ENCODE measurements at places on chromosomes 12 and 14.

GRCh38 chr14:76706811-76707210 is 54.5 kb upstream of the VASH1 start:
- DNase-seq = no peak

DNA sequence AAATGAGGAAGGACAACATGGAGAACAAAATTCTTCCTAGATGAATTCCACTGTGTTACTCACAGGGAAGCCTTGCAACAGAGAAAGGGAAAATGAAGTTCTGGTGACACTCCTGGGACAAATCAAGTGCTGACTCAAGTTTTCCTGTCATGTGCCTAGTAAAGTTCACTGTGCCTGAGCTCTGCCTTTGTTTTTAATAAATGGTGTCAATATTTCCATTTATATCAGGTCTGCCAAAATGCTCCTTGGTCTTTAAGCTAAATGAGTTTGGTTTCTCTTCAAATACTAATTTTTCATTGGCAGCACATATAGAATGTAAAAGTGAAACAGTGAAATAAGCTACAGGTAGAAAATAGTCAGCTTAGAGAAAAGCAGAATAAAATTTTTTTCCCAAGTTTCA is 33.0 kb downstream of the HIGD1C start:
- DNase-seq = peak; percentile 48

DNA sequence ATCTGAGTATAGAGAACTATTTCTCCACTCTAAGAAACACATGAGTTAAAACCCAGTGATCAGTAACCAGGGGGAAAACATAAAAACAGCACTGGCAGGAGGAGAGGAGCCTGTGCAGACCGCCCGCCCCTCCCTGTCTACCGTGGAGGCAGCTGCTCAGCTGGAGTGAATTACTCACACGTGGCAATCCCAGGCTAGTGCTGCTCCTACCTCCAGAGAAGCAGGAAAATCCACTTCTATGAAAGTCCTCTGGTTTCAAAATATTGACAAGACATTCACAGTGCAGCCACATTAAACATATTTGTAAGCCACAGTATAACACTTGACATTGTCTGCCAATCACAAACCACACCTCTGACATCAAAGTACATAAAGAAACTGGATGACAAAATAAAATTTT is 16.7 kb downstream of the TMEM132D start:
- peak; percentile 42 for DNase-seq

DNA sequence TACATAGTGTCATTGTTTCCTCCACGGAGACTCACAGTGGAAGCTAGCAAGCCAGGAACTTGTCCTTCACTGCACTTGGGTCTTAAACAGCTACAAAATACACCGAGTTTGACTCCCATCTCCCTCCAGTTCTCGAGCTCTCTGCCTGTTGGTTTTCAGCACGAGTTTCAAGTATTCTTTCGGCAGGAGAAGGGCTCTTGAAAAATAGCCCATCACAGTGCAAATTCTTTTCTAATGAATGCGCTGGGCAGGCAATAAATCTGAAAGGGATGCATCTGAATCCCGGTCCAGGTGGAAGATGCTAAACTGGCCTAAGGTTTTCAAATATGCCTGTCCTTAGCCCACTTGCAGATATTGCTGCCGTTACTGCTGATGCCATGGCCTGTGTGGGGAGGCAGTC is 173.9 kb downstream of the CACNA1C start:
- DNase-seq = no peak

DNA sequence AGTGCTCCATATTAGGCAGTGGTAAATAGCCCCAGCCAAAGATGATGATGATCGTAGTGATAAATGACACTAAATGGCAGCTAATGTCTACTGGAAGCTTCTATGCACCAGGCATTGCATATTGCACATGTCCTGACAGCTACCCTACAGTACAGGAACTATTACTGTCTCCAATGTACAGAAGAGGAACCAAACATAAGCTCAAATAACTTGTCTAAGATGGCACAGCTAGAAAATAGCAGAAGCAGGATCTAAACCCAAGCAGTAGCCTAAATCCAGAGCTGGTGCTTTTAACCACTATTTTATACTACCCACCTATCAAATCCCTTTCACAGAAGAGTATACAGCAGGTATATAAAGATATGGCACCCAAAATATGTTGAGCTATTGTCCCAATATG is 28.9 kb downstream of the ESR2 start:
- DNase-seq = no peak

DNA sequence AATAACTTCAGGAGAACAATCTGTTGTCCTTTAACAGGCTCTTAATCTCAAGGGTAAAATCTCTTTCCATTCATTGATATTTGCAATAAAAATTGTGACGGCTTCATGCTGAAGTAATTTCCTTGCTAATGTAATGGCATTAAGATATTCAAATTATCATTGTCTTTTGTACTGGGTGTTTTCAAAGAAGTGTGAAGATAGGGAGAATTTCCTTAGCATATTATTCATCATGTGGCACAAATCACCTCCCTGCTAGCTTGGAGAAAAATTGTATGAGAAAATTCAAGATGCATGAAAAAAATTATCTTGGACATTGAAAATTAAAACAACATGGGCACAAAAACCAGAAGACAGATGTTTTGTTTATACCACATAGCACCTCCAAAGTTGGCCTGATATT is 63.6 kb upstream of the ARID2 start:
- DNase-seq = no peak

- no peak for DNase-seq
Observed at GRCh38 chr12:126950266-126950665, 1316.7 kb upstream of the TMEM132C start.

DNA sequence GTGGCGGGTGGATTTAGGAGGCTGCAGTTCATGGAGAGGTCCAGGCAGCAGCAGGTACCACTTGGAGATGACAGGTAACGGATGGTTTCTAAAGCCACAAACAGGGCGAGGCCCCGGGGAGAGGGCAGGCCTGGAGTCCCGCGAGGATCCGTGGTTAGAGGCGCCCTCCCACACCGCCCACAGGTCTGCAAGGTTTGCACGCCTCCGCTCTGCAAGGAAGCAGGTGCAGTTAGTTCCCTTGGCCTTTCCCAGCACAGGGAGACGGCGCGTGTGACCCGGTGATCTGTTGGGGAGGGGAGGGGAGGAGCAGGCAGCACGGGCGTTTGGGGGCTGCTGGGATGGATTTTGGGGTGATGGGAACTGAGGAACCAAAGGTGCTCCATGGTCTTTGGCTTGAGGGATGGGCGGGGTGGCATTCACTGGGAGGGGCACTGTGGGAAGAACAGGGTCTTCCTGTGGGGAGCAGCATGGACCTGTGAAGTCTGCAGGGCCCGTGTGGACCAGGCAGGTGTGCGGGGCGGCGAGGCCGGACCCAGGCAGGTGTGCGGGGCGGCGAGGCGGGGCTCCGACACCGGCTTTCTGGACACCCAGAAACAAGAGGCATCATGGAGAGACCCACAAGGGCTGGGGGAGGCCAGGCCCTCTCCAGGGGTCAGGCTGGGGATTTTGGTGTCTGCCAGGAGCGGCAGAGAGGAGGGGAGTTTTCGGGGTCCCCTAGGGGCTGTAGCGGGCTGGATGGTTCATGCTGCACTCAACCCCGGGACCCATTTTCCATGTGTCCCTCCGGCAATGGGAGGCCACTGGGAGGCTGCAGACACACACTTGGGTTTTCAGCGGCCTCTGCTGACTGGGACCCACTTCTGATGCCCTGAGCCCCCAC is 29.1 kb downstream of the NOC4L start:
- DNase-seq = no peak

DNA sequence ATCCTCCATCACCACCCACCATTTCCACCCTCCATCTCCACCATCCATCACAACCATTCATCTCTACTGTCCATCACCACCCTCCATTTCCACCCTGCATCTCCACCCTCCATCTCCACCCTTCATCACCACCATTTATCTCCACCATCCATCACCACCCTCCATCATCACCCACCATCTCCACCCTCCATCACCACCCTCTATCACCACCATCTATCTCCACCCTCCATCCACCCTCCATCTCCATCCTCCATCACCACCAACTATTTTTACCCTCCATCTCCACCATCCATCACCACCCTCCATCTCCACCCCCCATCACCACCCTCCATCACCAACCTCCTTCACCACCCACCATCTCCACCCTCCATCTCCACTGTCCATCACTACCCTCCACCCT is 4.7 kb upstream of the CEP170B start:
- no peak for DNase-seq

DNA sequence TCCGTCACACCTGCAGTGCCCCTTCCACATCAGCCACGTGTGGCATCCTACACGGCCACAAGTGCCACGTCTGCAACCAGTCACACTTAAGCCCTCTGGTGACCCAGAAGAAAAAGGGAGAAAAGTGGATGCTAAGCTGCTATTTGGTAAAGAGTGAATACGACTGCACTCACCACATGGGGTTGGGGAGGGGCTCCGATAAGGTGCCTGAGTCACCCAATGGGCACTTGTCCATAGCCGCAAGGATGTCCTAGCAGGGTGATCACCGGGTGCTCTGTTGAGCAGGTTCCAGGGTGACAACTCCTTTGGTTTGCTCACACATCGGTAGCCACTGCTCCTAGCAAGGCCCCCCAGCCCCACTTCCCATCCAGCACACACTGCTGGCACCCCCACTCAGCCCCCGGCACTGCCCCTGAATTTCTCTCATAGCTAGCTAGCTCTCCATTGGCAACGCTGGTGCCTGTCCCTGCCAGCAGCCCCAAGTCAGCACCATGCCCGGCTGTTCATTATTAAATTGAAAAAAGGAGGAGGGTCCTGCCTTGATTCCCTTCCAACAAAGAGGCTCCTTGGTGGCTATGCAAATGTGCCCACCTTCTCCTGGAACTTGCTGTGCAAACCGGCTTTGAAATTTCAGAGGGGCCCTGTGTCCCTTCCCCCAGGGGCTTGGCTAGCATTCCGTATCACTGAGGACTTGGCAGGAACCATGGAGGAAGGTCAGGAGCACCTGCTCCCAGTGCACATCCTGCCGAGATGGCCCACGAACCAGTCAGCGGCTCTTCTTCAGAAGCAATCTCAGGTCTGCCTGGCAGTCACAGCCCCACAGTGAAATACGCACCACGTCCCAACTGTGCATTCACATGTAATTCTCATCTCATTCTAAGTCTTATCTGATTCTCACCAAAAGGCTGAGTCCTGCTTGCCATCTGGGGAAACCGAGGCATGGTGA is 227.7 kb upstream of the DIO3 start:
- no peak for DNase-seq

DNA sequence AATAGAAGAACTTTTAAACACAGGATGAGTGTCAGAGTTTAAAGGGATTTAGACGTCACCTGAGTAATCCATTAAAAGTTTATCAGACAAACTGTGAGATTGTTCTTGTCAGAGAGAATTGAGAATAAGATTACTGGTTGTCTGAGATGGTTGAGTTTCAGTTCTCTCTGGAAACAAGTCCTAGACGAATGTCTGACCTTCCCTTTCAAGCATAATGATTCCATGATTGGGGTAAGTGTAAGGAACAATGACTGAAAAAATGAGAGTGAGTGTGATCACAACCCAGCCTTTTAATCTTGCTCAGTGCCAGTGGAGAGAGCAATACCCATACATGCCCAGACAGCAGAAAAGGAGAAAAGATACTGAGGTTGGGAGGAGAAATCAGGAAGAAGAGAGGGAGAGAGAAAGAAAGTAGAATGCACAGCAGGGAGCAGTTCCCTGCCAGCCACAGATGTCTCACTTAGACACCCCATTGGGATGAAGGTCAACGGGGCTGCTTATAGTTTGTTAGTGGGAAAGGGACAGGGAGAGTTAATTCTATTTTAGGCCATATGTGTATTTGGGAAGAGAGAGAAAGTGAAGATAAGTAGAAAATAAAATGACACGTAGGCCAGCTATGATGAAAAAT is 4.3 kb downstream of the GRIP1 start:
- DNase-seq = no peak

DNA sequence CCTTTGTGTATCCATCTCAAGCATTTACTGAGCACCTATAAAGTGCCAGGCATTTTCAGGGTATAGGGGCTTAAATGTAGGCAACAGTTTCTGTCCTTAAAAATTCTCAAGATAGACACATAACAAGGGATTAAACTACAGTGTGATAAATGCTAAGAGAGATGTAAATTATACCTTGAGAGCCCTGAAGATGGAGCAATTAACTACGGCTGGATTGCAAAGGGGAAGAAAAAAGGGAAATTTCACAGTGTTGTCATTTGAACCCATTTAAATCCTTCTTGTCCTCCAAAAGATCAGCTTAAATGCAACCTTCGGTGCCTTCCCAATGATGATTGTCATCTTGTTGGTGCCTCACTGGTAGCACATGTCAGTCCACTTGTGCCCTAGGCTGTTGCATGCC is 11.5 kb upstream of the IL26 start:
- no peak for DNase-seq

- DNase-seq = no peak
Observed at GRCh38 chr12:71661977-71662530, 1.6 kb downstream of the ZFC3H1 start.

DNA sequence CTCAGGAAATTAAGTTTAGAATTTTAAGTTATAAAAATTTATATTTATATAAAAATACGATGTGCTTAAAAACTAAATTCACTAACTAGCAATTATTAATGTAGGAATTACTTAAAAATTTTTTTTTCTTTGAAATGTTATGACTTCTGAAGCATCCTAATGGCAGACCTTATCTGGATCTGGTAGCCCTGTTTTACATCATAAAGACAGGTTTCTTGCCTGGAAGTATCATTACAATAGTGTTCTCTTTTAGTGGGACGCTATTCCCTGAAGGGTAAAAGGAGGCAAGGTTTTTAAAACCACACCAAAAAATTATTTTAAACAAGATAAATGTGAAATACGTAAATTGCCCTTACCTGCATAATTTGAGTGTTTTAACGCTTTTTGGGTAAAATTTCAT is 2.1 kb downstream of the WDR20 start:
- DNase-seq = no peak

DNA sequence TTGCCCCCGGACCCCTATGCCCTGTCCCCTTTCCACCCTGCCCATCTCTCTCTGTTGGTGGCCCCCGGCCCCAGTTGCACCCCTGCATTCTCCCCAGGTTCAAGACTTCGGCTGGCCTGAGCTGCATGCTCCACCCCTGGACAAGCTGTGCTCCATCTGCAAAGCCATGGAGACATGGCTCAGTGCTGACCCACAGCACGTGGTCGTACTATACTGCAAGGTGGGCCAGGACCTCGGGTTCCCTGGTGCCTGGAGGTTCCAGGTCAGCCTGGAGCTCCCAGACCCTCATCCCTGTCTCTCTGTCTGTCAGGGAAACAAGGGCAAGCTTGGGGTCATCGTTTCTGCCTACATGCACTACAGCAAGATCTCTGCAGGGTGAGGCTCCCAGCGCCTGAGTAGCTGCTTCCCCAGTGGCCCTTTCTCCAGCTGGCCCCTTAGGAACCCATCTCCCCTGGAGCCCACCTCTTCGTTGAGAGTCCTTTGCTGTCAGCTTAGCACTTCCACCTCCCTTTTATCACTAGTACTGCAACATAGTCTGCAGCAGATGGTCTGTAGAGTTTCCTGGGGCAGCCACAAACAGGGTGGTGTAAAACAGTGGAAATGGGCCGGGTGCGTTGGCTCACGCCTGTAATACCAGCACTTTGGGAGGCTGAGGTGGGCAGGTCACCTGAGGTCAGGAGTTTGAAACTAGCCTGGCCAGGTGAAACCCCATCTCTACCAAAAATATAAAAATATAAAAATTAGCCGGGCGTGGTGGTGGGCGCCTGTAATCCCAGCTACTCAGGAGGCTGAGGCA is 5.8 kb downstream of the TNS2 start:
- DNase-seq = peak; percentile 23
